ENCODE measurements at places on chromosomes 1 and 21. TPM values are rescaled to one million over a fixed set of nuclear protein-coding genes. Genes with fewer than 3 reads are reported as not detected.

The HSD3B2 gene
- total RNA-seq = not detected

The C1orf94 gene
- total RNA-seq = not detected

The PROX1 gene
- 2.5 TPM for total RNA-seq

The MMEL1 gene
- not detected for total RNA-seq

The PBX1 gene
- total RNA-seq = 128 TPM

The CNKSR1 gene
- 2.6 TPM for total RNA-seq

The DNALI1 gene
- 15.7 TPM for total RNA-seq

The VWA1 gene
- 99.7 TPM for total RNA-seq

The HOOK1 gene
- 0.11 TPM for total RNA-seq

The OLIG1 gene
- not detected for total RNA-seq

The DCST2 gene
- total RNA-seq = 0.19 TPM

The NBPF4 gene
- not detected for total RNA-seq

The MEX3A gene
- total RNA-seq = 0.66 TPM

The OR14K1 gene
- not detected for total RNA-seq

The CFAP126 gene
- total RNA-seq = not detected

The SLC37A1 gene
- 11.1 TPM for total RNA-seq

The ATG4C gene
- total RNA-seq = 6.9 TPM

The CXADR gene
- 0.39 TPM for total RNA-seq

The FOXO6 gene
- total RNA-seq = 0.65 TPM

The CRNN gene
- not detected for total RNA-seq

Measured in esophagus muscularis mucosa (tissue), 4 donors.